ENCODE measurements at places on chromosomes 4 and X.

DNA sequence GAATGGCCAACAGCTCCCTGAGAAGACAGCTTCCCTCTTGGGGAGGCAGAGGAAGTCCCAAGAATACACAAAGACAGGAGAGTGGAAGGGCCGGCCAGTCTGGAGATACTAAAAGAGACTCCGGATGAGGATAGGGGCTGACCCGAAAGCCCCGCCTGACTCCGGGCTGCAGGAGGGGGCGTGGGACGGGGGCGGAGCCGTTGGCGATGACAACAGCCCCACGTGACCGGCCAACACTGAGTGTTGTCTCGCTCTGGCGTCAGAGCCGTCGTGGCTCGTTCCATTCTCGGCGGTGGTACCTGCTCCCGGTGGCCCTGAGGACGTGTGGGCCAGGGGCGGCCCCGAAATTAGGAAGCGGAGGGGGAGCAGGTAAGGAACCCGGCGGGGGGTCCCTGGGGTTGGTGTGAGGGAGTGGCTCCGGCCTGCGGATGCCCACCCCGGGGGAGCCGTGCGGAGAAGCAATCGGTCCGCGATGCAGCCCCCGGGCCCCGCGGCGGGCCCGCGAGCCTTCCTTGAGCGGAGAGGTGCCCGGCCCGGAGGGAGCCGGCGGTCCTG lies at the start of gene BEX4:
BEX4 (plus strand) TSS at position 239 of the 555 bp plus-strand sequence. CDS start 1,046 bp downstream, outside the sequence.
- DNase-seq, result peak; percentile 64

- DNase-seq, result no peak
Observed at GRCh38 chr4:156734965-156735895, 236.4 kb downstream of the PDGFC start.

GRCh38 chrX:7926501-7926900 lies 712 bp downstream of the PNPLA4 start:
- peak; percentile 4 for DNase-seq

GRCh38 chr4:155809835-155810234 lies 51.0 kb downstream of the GUCY1B1 start:
- peak; percentile 94 for DNase-seq

DNA sequence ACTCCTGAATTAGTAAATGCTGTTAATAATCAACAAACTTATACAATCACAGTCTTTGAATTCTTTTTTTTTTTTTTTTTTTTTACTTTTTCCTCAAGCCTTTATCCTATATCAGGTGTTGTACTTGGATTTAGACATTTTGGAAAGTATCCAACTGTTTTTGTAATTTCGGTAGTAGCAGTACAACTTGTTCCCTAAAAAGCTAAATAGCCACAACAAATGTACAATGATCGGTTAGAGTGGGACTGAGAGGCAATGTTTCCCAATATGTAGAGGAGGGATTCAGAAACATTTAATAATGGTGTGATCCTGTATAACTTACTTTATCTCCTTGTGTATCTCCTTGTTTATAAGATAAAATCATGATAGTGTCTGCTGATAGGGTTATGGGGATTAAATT lies 343.1 kb downstream of the GRID2 start:
- no peak for DNase-seq

DNA sequence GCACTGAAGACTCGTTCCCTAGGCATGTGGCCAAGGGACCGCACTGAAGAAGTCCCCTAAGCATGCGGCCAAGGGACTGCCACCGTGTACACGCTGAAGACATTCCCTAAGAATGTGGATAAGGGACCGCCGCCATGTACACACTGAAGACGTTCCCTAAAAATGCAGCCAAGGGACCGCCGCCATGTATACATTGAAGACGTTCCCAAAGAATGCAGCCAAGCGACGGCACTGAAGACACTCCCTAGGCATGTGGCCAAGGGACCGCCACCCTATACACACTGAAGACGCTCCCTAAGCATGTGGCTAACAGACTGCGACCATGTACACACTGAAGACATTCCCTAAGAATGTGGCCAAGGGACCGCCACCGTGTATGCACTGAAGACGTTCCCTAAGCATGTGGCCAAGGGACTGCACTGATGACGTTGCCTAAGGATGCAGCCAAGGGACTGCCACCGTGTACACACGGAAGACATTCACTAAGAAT lies 31.5 kb downstream of the DHRSX start:
- DNase-seq, result no peak

- DNase-seq, result no peak
Observed at GRCh38 chrX:107628662-107629539, 591 bp downstream of the PRPS1 start.

GRCh38 chrX:111180750-111181240 lies 84.8 kb downstream of the PAK3 start:
- DNase-seq, result no peak

- no peak for DNase-seq
Observed at GRCh38 chr4:766152-766515, 59.8 kb downstream of the CPLX1 start.
